Activated CD4-positive, CD25-positive, alpha-beta regulatory T cell treated with anti-CD3 and anti-CD28 coated beads, Interleukin-2, amount 50 U/mL, for 16 hours (primary cell): ENCODE measurements at places on chromosomes 2 and 18.

GRCh38 chr18:55501982-55502710 lies 85.8 kb downstream of the TCF4 start:
- DNase-seq = no peak

DNA sequence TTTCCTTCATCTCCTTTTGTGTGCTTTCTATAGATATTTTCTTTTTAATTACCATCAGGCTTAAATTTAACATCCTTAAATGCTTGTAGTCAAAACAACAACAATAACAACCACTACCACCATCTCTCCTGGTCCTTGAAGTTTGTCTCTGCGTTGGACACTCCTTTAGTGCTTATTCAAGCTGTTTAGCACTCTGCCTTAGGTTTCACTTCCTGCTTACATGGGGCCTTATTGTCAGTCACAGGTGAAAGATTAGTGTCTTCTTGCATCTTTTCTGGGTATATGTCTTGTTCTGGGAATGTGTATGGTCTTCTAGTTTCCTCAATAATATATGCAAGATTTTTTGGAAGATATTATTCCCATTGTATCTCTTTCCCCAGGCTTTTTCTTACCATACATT lies 240.1 kb upstream of the NXPH2 start:
- DNase-seq = no peak

DNA sequence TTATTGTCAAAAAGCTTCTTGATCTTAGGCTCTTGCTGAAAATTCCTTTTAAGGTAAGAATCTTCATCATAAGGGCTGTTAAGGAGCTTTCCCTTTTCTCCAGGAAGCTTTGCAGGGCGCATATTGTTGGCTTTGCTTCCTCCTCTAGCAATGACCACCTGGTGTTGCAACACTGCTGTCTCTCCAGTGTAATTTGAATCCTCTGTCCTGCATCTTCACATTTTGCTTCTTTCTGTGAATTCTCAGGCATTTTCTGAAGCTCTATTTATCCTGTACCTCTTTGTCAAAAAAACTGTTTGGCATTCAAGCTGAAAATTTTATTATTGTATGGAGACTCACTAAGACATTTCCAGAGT lies 533.1 kb upstream of the CHAC2 start:
- DNase-seq = no peak

DNA sequence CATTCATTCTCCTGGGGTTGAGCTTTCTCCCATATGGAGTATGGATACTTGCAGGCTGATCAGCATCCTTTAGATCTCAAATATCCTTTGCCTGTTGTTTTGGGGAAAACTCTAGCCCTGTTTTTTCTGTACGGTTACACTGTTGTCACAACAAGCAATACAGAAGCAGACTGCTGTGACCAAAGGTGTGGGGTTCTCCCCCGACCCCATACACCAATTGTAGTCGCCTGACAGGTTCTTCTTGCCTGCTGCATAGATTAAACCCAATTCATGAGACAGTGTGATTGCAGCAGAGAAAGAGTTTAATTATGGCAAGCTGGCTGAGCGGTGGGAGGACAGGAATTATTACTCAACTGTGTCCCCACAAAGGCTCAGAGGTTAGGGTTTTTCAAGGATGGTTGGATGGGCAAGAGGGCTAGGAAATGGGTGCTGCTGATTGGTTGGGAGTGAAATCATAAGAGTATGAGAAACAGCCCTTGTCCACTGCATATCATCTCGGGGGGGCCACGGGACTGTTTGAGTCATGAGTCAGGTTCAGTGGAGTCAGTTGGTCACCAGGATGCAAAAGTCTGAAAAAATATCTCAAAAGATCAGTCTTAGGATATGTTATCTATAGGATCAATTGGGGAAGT lies 40.6 kb downstream of the ITGB1BP1 start:
- DNase-seq = no peak

DNA sequence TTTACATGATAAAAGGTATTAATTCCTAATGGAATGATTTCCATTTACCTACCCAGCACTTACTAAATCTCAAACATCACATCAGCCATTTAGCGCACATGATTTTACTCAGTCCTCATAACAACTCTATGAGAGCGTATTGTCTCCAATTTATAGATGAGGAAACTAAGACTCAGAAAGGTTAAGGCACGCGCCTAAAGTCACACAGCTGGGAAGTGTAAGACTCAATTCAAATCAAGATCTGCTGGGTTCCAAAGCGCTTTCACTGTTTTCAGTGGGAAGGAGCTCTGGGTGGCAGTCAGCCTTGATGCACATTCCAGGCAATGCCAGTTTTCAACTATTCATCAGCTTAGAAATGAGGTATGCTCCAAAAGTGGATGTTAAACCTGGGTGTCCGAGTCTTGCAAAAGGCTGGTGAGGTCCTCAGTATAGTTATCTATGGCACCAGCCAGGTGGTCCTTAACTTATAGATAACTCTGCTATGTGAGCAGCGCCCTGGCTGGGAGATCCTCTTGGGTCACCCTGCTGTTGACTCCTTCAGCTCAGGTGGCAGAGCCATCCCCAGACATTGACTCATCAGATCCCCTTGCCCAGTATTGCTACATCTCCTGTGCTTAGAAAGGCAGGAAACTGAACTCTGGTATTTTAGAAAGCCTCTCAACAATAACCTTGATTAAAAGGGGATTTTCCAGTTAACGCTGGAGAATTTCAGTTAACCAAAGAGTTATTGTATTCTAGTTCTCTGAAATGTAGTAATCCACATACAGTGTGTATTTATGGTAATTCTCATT lies 47.1 kb downstream of the SLC4A1AP start:
- DNase-seq = no peak

GRCh38 chr2:15040429-15041084 lies 408.0 kb downstream of the LRATD1 start:
- DNase-seq = no peak

- DNase-seq = no peak
Observed at GRCh38 chr2:105857076-105857740, 112.5 kb downstream of the NCK2 start.

- DNase-seq = no peak
Observed at GRCh38 chr18:13338318-13338717, 119.8 kb downstream of the LDLRAD4 start.

DNA sequence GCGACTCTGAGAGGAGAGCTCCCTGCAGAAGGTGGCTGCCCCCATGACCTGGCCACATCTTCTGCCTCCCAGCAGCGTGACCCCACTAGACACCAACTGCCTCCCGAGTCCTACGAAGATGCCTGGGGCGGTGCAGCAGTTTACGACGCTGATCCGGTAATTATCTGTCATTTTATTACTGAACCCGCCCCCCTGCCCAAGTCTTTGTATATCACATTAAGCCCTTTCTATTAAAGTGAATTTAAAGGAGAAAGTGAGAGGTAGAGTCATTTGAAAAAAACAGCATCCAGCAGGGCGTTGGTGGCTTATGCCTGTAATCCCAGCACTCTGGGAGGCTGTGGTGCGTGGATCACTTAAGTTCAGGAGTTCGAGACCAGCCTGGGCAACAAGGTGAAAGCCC lies 33.4 kb downstream of the ABCG8 start:
- DNase-seq = no peak

DNA sequence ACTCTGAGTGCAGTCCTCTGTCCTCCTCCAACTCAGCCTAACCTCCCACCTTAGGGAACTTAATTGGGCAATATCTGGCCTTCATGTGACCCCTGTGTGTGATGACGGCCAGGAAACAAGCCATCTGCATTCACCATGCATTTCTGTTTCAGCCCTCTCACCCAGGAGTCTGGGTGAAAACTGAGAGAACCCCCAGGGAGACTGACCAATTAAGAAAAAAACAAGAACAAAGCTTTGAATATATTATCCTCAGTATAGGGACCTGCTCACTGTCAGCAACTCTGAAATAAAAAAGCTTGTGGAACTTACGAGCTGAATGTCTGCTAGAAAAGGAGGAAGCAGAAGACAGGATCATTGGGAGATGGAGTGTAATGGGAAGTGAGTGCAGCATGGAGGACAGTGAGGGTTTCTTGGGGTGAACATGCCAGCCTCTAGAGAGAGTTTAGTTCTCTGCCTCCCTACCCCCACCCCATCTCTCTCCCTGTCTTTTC lies 9.5 kb downstream of the MAPRE2 start:
- DNase-seq = no peak

- DNase-seq = no peak
Observed at GRCh38 chr2:50181212-50181611, 850.7 kb downstream of the NRXN1 start.

- no peak for DNase-seq
Observed at GRCh38 chr18:36028859-36029258, 38.5 kb downstream of the RPRD1A start.

- DNase-seq = no peak
Observed at GRCh38 chr18:62214790-62215189, 27.7 kb downstream of the RELCH start.

DNA sequence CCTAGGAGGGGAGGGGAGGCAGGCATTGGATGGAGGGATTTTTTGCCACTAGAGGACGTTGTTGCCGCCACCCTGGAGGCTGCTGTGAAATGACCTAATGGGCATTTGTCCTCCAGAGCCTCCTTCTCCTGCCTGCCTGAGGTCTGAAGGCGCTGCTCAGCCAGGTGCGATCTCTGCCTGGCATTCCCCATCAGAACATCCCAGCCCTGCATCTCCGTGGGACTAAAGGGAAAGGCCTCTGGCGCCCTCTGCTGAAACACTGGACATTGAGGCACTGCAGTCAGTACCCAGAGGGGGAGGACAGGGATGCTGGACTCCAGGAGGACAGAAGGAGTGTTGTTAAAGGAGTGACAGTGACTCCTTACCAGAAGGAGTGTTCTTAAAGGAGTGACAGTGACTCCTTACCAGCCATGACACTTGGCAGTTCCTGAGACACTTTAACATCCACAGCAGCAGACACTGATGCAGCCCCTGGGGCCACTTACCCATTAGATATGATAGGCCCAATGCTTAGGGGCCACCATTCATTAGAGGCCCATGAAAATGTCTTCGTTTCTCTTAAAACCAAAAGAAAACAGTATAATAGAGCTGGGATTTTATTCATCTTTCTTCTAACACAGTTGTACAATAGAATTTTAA lies 17.0 kb downstream of the THNSL2 start:
- DNase-seq = no peak

DNA sequence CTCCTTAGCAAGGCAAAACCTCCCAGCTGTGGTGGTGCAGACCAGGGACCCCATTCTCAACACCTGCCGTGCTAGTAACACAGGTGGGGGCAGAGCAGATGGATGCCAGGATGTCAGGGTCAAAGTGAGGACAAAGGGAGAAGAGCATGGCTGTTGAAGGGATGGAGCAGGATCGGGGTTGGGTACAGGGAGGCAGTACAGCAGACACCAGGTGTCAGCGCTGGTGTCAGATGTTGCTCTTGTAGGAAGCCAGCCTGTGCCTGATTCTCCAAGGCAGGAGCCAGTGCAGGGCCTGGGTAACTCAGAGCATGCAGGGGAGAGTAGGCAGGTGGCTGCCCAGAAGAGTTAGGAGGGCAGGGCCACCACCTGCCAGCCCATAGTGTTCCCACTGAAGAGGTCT lies 222.1 kb upstream of the SPRED2 start:
- DNase-seq = no peak

DNA sequence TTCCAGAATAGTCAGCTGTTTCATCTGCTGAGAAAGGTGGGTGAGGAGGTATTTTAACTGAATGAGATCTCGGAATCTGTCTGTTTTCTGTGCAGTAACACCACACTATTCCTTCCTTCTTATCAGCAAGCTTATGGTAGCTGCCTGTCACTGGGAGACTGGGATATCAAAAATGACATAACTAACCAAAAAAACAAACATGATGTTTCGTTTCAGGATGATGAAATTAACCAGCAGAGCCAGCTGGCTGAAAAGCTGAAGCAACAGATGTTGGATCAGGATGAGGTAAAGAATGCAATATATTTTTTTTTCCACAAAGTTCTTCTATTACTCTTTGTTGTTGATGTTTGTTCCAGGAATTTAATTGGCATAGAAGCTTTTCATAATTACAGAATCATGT lies 59.8 kb upstream of the LYPD6B start:
- no peak for DNase-seq

GRCh38 chr2:100407563-100407962 lies 9.9 kb downstream of the CHST10 start:
- DNase-seq = no peak

- no peak for DNase-seq
Observed at GRCh38 chr2:133412694-133413093, 155.6 kb downstream of the NCKAP5 start.

- no peak for DNase-seq
Observed at GRCh38 chr2:227177592-227178336, 13.3 kb downstream of the COL4A3 start.

DNA sequence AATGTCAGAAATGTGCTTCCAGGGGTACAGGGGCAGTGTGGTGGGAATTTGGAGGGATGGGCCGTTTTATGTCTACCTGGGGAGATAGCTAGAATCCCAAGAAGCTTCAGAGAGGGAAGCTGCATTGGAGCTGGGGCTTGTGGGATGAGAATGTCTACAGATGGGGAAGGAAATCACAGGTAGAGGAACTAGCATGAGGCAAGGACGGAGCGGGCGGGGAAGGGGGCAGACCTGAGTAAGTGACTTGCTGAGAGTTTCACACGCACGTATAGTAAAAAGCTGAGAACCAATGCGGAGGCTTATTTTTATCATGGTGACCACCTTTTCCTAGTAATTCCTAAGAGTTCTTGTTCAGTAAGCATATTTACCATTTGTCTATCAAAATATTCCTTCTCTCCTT lies 6.3 kb downstream of the C2orf80 start:
- DNase-seq = no peak
